ENCODE measurements at places on chromosomes 3 and 15.
A peak's percentile ranks its signal among the peaks of the same experiment; 100 is the strongest.

DNA sequence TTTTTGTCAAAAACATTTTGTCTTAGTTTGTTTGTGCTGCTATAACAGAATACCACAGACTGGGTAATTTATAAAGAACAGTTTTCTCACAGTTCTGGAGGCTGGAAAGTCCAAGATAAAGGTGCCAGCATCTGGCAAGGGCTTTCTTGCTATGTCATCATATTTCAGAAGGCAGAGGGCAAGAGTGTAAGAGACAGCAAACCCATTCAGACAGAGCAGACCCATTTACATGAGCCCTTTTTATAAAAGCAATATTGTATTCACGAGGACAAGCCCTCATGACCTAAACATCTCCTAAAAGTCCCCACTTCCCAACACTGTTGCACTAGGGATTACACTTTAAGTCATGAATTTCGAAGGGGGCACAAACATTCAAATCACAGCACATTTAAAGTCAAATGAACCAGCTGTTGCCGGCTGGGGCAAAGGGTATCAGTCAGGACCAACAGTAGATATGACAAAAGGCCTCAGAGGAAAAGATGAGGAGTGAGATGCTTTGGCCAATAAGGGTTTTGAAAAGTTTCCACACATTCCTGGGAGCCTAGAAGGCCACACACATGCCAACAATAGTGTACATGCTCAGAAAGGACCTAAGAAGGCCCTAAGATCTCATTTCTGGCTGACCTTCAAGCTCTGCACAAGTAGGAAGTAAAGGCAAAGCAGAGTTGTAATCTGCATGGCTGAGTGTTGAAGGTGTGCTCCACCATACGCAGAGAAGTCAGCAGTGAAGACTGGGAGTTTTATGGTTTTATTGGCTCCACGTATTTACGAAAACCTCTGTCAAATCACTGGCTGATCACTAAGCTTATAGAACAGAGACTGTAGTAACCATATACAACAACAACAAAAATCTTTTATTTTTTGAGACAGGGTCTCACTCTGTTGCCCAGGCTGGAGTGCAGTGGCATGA is 37.9 kb downstream of the UQCC5 start:
- DNase-seq: no peak

GRCh38 chr3:78098367-78098766 is 1058.5 kb downstream of the ROBO2 start:
- no peak for DNase-seq

DNA sequence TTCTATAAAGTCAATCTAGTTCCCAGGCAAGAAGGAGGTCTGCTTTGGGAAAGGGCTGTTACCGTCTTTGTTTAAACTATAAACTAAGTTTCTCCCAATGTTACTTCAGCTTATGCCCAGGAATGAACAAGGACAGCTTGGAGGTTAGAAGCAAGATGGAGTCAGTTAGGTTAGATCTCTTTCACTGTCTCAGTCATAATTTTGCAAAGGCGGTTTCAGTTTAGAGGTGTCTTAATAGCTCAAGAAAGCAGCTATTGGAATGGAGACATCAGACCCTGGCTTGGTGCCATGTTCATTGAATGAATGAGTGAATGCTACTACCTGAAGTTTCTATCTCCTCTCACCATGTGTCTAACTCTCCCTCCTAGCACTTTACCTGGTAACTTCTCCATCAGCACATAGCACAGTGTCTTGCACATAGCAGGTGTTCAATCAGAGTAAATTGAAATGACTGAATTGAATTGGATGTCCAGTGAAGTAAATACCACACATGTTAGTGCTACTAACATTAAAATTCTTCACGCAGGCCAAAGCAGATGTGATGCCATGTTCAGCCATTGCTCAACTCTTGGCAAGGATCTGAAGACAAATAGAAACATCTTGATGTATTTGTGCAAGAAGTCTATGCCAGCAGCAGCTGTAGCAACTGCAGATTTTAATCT is 28.2 kb downstream of the CLEC3B start:
- DNase-seq: no peak

DNA sequence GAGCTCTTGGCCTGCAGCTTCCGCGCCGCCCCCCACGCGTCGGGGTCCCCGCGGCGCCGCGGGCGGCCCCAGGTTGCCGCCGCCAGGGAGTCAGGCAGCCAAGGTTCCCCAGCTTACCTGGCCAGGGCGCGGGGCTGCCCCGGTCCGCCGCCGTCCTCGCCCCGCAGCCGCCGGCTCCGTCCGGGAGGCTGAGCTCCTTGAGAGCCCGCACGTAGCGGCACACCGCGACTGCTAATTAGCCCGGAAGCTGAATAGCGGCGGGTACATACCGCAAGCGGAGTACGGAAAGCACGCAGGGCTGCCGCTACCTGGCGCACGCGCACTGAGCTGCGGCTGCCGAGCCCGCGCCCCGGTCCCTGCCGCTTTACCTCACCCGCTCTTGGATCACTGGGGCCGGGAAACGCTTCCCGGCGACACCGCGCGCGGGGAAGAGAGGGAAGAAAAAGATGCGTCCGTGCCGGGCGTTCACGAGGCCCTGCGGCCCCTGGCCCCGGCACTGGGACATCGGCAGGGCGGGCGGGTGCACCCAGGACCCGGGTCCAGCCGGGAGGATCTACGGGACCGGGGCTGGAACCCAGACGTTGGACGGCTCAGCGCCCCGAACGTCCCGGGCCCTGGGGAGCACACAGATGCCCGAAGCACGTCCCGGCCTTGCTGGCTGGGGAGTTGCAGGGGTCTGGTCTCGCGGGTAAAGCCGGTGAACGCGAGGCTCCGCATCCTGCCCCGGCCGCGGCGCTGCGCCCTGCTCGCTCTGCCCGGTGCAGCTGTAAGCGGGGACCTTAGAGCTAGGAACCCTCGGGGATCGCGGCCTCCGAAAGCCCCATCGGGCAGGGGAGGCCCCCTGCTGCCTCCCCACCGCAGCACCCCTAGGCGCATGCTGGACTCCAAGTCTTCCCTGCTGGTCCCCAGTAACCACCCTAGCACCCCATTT is at the start of gene GOLGA8B:
TSS of gene GOLGA8B (minus strand) at position 253 of the 931 bp plus-strand sequence. CDS start 47,739 bp downstream, outside the sequence.
- peak; percentile 59 for DNase-seq

Data from RKO (cell line).